Activated naive CD4-positive, alpha-beta T cell treated with Interleukin-2 at 50 U/mL for 16 hours (primary cell): ENCODE measurements at places on chromosomes 7 and 10.

DNA sequence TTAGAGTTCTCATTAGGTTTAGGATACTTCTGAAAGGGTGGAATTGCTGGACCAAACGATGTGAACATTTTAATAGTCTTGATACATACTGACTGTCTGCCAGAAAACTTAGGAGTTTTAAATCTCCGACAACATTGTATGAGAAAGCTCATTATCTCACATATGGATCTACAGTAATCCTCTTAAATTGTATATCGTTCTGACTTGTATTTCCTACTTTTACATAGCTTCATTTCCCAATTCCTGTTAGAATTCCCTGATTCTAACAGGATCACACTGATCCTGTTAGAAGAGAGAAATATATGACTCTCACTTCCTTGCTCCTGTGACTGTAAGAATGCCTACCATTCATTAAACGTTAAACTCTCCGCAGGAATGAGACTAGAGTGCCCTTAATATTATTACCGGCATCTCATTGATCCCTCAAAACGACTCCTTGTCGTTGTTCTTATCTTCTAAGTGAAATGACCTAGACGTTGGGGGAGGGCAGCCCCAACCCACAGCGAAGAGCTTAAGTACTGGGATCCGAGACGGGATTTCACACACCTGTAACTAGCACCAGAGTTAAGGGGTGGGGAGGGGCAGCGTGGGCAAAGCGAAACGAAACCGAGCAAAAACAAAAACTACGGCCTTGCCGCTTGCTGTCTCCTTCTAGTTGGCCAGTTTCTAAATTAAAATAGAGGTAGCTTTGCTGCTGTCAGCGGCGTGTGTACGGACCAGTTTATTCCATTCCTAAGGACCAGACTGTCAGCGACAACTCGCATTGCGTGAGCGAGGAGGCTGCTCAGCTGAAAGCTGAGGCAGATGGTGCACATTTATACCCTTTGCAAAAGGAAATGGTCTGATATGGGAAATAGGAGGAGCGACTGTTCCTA is 678 bp upstream of the TMEM106B start:
- DNase-seq = no peak

DNA sequence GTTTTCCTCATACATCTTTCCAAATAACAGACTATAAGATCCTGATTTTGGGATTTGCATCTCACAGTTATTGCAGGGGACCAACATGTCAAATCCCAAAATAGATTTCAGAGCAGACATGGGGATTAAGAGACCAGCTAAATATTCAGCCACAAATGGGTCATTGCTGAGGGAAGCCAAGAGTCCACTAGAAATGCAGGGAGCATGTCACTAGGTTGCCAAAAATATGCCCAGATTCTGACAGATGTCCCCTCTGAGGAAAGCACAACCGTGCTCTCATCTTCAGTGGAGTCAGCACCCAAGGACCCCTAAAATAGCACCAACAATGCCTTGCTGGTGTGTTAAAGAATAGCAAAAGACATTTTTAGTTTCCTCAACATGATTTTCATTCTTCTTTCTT is 56.2 kb upstream of the AGK start:
- no peak for DNase-seq

DNA sequence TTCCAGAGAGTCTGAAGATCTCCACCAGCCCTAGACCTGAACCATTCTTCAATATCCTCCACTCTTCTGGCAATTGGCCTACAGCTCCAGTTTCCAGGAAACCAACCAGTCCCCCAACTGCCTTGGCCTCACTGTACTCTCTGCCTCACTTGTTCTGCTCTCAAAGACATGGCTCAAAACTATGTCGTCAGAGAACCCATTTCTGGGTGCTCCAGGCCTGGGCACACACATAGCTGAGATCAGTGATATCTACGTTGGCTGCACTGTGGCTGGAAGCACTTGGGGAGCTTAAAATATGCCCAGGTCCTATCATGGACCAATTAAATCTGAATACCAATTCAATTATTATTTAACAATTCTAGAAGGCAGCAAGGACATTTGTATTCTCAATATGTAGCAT is 93.1 kb downstream of the COBL start:
- DNase-seq = no peak

DNA sequence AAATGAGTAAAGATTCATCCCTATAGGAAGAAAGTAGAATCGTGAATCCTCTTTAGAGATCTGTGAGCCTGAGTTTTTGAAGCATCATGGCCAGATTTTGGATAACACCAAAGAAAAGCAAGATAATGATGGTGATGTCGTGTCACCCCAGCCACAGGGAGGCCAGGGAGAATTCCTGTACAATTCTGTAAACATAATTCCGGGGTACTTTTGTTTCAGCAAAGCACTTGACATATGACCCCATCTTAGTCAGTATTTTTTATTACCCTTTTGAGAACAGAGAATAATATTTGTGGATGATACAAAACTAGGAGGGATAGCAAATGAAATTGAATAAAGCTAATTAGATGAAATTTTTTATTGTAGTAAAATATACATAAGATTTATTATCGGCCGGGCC is 33.8 kb downstream of the NACAD start:
- DNase-seq = no peak

- DNase-seq = no peak
Measured at GRCh38 chr10:80538481-80539185, 931 bp downstream of the SH2D4B start.

DNA sequence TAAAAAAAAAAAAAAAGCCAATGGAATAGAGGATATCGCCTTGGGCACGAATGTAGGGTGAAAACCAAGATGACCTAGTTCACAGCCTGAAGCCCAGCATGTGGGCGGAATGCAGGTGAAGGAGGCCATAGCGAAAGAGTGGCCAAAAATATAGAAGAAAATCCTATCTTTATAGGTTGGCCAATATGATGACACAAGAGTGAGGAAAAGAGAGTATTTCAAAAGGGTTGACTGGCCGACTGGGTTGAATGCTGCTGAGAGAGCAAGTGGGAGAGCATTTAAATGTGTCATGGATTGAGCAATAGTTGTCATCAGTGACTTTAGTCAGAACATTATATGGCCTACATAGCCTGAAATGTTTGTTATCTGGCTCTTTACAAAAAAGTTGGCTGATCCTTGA is 17.2 kb upstream of the GLI3 start:
- no peak for DNase-seq

DNA sequence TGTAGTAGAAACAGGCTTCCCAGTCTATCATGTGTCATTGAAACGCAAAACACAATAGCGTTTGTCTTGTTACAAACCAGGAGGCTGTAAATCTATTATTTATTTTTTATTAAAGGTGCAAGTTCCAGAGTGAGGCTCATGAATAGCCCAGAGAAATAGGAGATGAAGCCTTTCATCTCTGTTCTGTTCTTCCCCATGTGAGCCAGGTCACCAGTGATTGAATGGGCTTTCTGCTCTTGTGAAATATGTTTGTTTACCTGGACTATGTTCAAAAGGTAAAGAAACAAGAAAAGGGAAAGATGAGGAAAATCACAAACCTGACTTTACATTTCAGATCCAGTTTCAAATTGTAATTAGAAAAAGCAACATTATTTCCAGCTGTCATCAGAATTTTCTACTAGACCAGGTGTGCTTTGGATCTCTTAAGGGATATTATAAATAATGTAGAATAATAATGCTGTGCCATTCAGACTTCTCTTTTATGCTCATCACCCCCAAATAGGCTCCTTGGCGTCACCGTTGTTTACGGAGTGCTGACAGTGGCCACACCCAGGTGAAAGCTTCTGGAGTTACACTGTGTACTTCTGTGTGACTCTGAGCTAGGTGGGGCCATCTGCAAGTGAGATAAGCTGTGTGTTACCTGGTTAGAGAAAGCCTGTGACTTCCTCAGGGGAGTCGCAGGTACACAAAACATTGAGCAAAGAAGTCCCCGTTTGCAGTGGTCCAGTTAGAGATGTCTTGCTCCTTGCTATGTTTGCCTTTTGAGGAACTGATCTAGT is 274.9 kb downstream of the SDK1 start:
- DNase-seq = no peak

DNA sequence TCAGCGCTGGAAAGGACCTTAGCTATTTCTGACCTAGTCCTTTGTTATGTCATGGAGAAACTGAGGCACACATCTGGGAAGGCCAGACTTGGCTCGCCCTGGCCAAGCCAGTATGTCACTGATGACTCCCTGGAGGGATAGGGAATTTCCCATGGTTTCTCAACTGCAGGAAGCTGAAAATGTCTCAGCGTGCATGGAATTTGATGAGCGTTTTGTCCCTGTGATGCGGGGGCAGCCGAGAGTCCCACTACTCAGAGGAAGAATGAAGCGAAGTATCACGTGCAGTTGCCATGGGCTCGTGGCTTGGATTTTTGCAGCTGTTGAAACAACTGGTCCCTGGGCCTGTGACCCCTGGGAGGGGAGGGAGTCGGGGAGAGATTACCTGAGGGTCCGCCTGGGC is 44.8 kb downstream of the CLIP2 start:
- DNase-seq = no peak

DNA sequence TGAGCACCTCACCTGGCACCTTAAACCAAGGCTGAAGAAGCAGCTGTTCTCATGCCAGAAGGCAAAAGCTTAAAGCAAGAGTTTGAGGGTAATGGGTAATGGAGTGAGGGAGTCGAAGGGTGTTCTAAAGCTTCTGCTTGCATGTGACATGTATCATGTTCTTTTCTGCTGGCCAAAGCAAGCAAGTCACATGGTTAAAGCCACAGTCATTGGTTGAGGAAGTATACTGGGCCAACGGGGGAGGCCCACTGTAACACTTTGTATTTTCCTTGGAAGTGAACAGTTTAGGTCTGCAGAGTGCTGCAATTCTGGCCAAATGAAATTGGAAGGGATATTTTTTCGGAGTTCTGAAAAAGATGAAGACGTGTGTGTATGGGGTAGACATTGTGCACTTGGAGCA is 75.7 kb downstream of the REEP3 start:
- DNase-seq = no peak

DNA sequence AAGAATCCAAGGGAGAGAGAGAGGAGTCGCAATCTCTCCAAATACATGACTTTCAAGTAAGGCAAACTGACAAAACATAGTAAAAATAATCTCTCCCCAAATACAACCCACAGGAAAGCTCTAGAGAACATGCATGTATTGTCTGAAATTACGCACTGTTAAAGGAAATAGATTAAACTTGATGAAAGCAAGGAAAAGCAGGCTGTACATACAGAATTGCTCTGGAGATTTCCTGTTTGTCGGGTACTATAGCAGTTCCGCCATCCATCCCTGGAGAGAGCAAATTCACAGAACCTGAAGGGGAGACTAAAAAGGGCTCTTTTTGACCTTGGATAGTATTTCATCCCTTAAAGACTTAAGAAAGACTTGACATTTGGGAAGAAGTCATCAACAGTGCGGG is 170.2 kb upstream of the BET1 start:
- DNase-seq = no peak

- DNase-seq = no peak
Measured at GRCh38 chr7:37943905-37944736, 23.7 kb downstream of the EPDR1 start.

DNA sequence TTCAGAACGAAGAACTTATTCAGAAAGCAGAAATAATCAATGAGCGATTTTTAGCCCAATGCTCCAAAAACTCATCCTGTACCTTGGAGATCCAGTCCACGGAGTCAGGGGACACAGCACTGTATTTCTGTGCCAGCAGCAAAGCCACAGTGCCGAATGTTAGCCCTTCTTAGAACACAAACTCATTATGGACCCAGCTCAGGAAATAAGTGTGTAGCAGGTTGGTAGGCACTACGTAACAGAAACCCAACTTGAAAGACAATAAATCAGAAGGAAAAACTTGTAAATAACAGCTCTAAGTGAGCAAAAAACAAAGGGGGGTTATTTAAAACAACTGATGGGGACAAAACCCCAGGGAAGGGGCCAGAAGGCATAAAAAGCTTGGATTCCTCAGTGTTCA is 112.0 kb upstream of the PRSS1 start:
- DNase-seq = no peak

DNA sequence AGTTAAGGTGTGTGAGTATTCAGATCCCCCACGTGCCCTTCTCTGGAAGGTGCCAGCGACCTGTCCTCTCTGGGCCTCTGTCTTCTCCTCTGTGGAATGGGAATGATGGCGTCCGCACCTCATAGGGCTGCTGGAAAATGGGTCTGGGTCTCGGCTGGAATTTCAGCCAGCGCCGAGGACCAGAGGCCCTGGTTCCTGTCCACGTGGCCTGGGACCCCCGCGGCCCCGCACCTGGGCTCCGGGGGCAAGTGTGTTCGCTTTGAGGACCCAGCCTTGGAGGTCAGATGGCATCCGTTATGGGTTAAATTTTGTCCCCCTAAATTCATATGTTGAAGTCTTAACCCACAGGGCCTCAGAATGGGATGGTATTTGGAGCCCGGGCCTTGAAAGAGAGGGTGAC is 32.6 kb upstream of the PSMG3 start:
- DNase-seq = no peak

DNA sequence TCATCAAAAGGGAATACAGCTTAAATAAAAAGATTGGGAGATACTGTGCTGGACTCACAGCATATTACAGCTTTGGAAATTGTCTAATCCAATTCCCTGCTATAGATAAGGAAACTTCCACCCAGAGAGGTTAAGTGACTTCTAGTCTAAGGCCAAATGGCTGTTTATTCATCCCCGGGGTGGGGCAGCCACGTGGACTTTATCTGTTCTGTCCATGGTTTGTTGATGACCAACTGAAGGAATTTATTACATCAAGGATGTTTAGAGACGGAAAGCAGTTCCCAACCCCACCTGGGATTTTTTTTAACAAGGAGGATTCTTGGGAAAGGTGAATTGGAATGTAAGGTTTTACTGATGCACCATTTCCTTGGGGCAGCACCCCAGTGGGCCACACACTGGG is 88.6 kb downstream of the ATXN7L1 start:
- DNase-seq = no peak

DNA sequence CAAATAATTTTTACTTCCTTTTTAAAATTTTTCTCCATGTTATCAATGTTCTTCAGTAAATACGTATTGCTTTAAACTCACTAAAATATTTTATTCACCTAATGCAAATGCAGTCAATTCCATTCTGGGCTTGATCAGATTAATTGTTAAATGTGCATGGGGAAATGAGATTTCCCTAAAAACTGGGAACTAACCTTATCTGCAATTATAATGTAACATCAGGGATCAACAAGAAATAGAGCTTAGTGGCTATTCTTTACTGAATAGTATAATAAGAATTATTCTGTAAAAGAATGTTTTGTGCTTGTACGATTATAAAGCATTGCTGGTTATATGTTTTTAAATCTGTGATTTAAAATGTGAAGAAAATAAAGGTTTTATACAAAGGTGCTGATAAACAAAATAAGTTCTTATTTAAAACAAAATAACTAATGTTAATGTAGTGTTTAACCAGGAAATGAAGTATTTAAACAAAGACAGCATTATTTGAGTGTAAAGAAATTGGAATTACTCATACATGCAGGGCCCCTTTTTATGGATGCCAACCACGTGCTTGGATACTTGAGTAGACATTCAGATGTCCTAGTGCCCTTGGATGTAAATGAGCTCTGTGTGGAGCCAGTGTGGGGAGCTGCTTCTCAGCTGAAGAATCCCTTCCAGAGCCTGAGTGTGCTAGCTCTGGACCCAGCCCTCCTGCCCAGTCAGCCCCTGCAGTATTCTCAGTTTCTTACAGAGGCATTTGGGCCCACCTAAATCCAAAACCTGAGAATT is 84.2 kb downstream of the REEP3 start:
- DNase-seq = no peak

GRCh38 chr10:4981722-4982471 is 18.7 kb downstream of the AKR1C1 start:
- DNase-seq = no peak
